HS-5 (cell line): ENCODE measurements at places on chromosomes 4 and X.

DNA sequence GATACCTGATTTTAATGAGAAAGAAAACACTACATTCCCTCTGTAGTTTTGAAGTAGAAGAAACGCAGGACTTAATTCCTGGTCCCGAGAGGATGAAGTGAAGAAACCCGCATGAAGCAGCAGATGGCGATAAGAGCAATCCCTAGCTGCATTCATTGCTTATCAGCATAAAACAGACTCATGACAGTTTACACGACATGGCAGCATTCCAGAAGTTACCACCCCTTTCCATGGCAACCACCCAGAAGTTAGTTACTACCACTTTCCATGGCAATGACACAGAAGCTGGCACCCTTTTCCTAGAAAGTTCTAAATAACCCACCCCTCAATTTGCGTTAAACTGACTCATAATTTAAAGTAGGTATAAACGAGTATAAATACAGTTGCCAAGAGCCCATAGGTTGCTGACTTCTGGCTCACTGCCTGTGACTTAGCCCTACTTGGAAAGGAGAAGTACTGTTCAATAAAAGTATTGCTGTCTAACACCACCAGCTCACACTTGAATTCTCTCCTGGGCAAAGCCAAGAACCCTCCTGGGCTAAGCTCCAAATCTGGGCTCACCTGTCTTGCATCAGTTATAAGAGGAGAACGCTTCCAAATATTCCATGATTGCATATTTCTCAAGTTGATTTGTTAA, 5.5 kb upstream of the XAGE2 start:
- no peak for DNase-seq

DNA sequence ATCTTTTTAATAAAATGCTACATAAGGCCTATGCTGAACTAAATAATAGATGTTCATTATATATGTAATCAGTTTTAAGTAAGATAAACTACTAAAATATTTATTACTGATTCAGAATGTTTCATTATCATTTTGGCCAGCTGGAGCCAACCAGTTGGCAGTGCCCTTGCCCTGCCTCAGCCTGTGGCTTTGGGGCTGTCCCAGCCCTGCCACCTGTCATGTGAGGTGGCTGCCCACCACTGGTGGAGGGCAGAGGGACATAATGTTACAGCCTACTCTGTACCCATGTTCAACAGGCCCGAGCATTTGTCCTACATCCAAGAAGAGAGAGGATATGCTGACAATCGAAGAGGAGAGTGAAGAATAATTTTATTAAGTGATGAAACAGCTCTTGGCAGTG, 422.2 kb downstream of the SPIN4 start:
- no peak for DNase-seq

- DNase-seq, result no peak
Measured at GRCh38 chr4:119034276-119035008, 101.2 kb upstream of the MYOZ2 start.

- peak; percentile 66 for DNase-seq
Measured at GRCh38 chr4:79442422-79442821, 34.4 kb upstream of the GK2 start.

- no peak for DNase-seq
Measured at GRCh38 chr4:52425751-52426326, 233.3 kb downstream of the USP46 start.

DNA sequence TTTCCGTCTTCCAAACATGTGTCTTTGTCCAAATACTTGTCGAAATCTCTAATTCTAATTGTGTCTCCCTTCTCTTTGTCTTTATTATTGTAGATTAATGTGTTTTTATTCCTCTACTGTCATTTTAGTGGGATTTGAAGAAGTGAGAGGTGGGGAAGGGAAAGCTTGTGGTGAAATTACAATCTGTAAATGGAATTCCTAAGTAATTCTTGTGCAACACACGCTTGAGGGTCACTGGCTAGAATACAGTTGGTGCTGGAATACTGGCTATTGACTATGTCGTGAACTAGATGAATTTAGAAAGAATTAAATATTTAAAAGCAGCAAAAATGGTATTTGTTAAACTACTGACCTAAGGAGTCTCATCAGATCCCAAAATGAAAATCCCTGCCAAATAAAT, 10.7 kb upstream of the FNIP2 start:
- DNase-seq, result no peak

DNA sequence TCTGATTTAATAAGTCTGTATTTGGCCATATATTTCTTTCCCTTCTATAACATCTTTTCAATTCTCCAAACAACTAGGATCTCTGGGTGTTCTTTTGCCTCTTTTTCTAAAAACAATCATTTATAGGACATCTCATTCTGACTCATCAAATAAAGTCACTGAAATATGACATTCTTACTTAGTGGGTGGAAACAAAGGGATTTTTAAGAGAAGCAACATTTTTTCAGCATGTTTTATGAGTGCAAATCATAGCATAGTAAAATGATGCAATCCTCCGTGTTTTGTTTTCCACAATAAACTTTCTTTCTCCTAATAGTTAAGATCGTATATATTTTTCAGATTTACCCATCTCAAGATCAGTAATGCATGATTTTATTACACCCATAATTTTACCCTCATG, 179.8 kb downstream of the SPCS3 start:
- DNase-seq, result peak; percentile 56

DNA sequence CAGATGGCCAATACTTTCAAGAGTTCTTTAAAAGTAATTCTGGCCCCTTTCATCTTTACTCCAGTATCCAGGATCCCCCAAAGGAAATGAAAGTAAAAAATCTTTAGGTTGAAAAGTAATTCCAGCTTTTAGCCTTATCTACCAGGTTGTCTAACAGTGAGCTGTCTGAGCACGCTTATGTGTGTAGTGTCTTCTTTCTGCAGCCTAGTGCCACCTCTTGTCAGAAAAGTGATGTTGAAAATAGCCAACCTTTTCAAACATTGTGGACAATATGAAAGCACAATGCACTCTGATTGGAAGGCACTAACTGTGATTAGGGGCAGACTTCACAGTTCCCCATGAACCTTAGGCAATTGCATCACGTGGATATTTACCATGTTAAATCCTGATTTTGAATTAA, 92.1 kb downstream of the RELL1 start:
- DNase-seq, result no peak

DNA sequence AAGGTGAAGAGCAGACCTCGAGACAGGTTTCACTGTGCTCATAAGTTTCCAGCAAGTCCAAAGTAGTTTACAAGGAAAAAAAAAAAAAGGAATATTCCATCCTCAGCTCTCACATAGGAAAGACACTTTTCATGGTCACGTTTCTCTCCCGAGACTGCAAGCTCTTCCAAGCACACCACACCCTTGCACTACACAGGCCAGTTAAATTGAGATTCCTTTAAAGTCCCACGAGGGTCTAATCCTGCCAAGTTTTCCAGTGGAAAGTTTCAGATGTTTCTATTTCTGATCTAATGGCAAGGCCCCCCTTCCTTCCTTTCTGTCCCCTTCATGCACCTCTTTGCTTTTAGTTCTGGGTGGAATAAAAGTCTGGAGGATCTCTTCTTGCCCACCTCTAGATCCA, 67.9 kb upstream of the PCDH19 start:
- DNase-seq, result no peak

- DNase-seq, result no peak
Measured at GRCh38 chr4:118193421-118193820, 159.1 kb downstream of the NDST3 start.

- DNase-seq, result no peak
Measured at GRCh38 chr4:120130786-120131185, 64.1 kb upstream of the MAD2L1 start.

- DNase-seq, result no peak
Measured at GRCh38 chr4:120919358-120919757, 3.2 kb downstream of the PRDM5 start.

- DNase-seq, result peak; percentile 48
Measured at GRCh38 chrX:72620550-72621145, 48.0 kb upstream of the HDAC8 start.

DNA sequence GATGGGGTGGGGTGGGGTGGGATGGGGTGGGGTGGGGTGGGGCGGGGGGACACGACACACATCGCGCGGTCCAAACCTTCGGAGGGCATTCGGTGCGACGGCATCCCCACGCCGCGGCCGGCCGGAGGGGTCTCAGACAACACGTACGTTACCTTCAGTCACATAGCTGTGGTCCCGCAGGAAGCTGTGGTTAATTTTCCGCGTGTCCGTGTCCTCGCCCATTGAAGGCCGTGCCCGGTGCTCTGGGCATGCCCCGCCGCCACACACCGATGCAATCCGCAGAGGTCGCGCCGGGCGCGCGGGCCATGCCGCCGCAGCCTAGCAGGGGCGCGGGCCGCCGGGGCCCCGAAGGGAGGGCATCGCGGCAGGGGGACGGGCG, 417 bp downstream of the PPP2R2C start:
- no peak for DNase-seq

- DNase-seq, result no peak
Measured at GRCh38 chrX:16946971-16947562, 609 bp downstream of the REPS2 start.

- no peak for DNase-seq
Measured at GRCh38 chrX:51893931-51894696, 691 bp downstream of the MAGED1 start.

DNA sequence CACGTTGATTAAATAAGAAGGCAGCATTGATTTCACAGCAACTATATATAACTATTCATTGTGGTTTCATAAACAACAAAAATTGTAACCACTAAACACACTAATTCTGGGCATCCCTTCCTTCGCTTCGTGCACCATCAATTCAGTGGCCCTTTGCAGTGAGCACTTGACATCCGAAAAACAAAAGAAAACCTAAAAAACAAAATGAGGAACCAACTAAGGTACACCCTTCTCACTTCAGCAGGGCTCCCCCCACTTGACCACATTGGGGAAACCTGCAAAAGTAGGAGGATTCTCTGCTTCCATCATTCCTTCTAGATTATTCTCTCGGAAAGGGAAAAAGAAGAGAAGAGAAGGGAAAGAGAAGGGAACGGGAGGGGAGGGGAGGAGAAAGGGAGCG, 28.3 kb downstream of the NBDY start:
- no peak for DNase-seq

GRCh38 chr4:74410272-74410671, 34.7 kb upstream of the AREG start:
- no peak for DNase-seq

- DNase-seq, result no peak
Measured at GRCh38 chr4:122300776-122301175, 78.0 kb upstream of the ADAD1 start.

DNA sequence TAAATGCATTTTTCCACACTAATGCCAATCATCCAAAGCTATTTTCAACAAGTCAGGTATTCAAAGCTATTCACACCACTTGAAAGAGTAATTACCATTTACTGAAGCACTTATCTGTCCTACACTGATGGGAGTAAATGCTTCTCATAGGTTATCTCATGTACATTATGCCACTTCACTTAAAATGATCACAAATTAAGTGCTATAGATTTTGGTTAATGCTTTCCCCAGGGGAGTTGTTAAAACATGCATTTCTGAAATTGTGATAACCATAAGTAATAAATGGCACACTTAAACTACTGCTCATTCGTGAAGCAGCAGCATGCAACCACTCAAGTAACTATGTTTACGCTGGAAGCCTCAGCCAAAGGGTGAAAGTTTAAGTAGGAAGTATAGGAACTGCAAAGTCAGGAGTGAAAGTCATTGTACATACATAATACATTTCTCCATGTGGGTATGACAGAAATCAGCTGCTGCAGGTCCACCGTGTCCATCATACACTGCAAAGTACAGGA, 6.6 kb downstream of the PPM1K start:
- no peak for DNase-seq

GRCh38 chrX:81316163-81316562, 114.3 kb downstream of the SH3BGRL start:
- DNase-seq, result no peak

- no peak for DNase-seq
Measured at GRCh38 chrX:68398291-68398690, 35.0 kb downstream of the OPHN1 start.

GRCh38 chr4:81811562-81812293, 340.0 kb upstream of the RASGEF1B start:
- no peak for DNase-seq

- DNase-seq, result no peak
Measured at GRCh38 chr4:97645071-97645821, 498.0 kb downstream of the STPG2 start.

- no peak for DNase-seq
Measured at GRCh38 chr4:78155616-78156105, 98.5 kb downstream of the FRAS1 start.

- DNase-seq, result no peak
Measured at GRCh38 chrX:109783701-109784079, 50.6 kb upstream of the ACSL4 start.

DNA sequence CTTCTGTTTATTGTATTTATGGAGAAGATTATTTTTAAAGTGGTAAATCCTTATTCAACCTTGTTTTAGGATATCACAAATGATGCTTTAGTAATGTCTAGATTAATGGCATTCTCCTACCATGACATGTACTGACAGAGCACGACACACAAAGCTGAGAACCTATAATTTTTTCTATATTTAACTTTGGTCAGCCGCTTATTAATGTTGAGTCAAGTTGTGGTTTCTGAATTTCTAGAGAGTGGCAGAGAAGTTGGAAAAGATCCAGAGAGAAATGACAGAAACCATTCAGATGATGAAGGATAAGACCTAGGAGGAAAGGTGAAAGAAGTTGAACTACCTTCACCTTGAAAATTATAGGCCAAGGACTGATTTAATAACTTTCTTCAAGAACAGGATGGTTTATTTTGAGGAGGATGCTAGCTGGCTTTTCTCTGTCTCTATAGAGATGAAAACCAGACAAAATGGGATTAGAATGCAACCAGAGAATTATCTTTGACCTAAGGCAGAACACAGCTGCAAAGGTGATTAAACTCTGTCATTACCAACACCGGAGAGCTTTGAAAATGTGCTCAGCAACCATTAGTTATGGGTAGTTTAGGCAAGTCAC, 62.6 kb upstream of the TSPAN5 start:
- DNase-seq, result peak; percentile 25

DNA sequence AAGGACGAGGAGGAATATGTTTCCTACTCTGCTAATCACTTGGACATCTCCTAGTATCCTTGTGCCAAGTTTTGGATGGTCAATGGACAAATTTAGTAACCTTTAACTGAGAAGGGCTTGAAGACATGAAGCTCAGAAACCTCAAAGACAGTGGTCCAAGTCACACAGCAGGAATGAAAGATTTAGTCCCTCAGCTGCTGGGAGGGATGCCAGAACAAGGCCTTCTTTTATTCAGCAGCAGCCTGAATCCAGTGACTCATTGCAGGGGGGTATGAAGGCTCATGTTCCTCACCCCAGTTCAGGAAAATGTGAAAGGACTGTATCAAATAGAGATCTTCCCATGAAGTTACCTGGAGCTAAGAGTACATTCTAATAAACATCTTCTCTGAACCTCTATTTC, 214.9 kb upstream of the UGT8 start:
- no peak for DNase-seq

- peak; percentile 52 for DNase-seq
Measured at GRCh38 chr4:47145630-47146029, 114.3 kb downstream of the GABRB1 start.

DNA sequence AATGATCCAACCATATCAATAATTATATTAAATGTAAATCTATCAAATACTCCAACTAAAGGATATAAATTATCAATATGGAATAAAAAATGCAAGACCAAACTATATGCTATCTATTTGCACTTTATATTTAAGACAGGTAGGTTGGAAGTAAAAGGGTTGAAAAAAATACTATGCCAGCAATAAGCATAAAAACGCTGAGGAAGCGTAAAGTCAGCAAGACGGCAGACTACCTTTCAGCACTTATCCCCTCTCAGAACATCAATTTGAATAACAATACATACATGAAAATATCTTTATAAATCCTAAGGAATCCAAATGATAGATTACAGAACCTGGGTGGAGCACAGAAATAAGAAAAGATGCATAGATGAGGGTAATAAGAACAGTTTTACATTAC, 14.0 kb upstream of the GABRA3 start:
- DNase-seq, result no peak
